Omental fat pad (tissue), 4 donors: ENCODE measurements at places on chromosomes 3 and 15.

DNA sequence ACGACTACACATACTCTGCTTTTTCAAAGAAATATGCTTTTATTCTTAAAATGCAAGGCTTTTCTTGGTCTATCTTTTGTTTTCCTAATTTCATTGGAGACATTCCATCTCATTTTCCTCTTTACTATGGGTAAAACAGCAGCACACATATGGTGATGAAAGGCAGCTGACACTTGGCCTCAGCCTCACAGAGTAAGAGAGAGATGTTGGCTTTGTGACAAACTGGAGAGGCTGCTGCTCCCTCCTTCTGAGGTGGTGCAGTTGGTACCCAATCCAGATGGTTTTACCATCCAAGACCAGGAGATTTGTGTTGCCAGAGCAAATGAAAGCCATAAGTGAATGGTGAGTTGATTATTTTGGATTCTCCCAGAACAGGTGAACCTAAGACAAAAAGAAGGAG, 13.2 kb upstream of the SLC2A2 start:
- DNase-seq, result no peak

GRCh38 chr3:9781551-9781950, 10.7 kb downstream of the TADA3 start:
- no peak for DNase-seq

DNA sequence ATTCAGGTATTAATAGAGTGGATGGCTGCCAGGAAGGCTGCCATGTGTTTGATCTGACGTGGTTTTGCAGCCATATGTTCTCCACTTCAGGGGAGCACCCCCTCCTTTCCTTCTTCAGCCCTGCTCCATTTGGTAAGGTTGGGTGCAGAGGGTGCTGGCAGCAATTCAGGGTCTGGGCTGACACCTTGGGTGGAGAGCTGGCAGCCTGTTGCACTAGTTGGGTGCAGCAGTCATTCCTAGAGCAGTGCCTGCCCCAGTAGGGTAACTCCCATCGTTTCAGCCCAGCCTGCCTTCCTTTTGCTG, 1.5 kb downstream of the TYRO3 start:
- no peak for DNase-seq

- no peak for DNase-seq
Observed at GRCh38 chr15:70562906-70563305, 200.5 kb downstream of the UACA start.

DNA sequence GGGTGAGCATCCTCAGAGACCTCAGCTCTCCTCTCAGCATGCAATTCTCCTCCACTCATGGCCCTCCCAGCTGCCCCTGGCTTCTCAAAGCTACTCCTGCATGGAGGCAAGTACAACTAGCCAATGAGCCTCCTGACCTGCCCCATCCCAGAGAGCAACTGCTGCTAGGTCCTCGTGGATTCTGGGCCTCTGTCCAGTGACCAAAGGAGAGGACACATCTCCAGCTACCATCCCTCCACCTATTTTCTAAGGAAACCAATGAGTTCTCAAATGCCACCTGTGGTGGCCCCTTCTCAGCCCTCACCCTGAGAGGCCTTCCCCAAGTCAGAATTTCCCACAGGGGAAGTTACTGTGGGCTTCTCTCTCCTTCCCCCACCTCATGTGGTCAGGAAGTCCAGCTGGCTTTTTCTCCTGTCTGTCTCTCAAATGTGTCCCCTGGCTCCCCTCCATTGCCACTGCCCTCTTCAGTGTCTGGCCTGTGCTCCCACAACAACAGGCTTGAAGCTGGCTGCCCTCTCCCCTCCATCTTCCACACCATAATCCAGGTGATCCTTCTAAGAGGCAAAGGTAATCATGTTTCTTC, 43.0 kb downstream of the LIPC start:
- DNase-seq, result no peak

GRCh38 chr3:124928333-124929202, 6.0 kb downstream of the MUC13 start:
- DNase-seq, result peak; percentile 44

DNA sequence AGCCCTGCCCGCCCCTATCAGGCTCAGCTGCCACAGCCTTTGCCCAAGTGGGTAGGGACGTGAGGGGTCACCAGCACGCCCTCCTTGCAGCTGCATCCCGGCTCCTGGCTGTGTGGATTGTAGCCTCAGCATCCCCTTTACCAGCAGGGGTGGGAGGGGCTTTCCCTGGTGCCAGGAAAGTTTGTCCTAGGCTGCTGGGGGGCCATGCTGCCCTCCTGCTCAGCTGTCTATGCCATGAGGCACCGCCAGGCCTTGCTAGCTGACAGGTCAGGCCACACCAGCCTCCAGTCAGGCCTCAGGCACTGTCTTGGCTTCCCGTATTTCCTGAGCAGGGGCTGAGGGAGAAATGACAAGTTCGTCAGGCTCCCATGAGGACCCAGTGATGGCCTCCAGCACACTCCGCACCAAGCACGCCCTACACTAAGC, 32.3 kb downstream of the TKT start:
- no peak for DNase-seq

- no peak for DNase-seq
Observed at GRCh38 chr3:115469649-115470048, 153.7 kb upstream of the GAP43 start.

DNA sequence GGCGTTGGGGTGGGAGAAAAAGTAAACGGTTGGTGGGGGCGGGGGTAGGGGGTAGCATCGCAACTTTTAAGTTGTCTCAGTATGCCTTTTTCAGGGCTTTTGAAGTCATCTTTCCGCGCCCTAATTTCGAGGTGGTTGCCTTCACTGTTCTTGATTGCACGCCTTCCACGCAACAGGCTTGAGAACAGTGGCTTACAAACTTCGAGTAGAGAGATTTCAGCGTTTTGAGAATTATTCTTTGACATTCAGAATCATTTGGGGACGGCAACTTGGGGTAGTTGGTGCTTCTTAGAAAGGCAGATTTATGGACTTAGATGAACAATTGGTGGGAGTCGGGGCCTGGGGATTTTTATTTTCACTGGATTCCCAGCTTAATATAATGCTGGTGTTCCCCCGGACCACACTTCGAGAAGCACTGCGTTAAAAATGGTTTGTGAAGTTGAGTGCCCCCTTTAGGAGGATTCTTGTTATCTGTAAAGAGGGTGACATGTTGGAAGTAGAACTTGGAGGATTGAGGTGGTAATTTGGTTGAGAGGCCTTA, 880 bp downstream of the PPP4R2 start:
- no peak for DNase-seq

DNA sequence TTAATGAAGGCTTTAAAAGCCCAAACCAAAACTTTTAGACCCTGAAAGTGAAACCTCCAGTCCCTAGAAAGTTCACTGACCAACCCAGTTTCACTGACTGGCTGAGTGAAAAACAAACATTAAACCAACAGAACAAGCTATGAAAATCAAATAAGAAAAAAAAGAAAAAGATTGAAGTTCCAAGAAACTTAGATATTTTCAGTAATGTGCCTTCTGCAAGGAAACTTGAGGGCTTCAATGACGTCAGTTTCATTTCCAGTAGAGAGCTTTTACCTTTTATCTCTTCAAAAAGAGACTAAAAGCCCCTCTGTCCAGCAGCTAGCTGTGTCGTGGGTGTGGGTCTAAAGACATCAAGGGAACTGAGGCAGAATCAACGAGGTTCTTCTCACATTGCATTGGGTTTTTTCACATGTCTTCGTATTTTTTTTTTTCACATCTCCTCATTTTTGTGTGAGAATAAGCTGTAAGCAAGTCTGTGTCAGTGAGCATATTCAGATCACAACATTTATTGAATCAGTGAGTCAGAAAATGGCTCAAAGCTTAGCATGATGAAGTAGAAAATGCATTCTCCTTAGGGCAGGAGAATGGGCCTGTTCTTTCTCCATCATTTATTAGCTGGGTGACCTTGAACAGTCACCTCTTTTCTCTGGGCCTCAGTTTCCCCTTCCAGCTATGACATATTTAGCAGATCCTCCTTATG, 54.8 kb upstream of the BCL6 start:
- DNase-seq, result no peak

DNA sequence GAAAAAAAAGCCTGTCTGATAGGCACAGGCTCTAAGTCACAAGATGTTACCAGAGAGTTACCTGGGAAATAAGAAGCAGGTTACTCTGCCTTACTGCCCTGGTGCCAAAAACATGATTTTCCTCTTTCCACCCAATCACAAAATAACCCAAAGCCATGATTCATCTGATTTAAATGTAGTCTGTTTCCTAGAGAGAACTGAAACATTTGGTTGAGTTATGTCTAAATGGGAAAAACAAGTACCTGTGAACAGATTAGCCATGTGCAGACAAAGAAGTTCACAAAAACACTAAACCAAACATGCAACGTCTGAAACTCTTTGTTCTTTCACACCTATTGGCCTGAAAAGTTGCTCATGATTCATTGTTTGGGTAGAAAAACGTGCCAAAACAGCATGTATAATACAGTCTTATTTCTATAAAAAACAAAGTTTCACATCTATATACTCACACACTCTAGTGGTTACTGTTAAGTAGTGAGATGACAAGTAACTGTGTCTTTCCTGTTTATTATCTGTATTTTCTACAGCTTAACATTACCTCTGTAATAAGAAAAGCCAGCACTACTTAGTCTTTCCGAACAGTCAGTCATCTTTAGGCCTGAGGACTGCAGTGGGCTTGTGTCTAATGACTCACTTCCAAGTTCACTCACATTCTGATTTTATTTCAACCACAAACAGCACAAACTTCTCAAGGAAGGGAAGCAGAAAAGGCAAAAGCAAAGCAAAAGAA, 30.2 kb downstream of the FAM174B start:
- no peak for DNase-seq

DNA sequence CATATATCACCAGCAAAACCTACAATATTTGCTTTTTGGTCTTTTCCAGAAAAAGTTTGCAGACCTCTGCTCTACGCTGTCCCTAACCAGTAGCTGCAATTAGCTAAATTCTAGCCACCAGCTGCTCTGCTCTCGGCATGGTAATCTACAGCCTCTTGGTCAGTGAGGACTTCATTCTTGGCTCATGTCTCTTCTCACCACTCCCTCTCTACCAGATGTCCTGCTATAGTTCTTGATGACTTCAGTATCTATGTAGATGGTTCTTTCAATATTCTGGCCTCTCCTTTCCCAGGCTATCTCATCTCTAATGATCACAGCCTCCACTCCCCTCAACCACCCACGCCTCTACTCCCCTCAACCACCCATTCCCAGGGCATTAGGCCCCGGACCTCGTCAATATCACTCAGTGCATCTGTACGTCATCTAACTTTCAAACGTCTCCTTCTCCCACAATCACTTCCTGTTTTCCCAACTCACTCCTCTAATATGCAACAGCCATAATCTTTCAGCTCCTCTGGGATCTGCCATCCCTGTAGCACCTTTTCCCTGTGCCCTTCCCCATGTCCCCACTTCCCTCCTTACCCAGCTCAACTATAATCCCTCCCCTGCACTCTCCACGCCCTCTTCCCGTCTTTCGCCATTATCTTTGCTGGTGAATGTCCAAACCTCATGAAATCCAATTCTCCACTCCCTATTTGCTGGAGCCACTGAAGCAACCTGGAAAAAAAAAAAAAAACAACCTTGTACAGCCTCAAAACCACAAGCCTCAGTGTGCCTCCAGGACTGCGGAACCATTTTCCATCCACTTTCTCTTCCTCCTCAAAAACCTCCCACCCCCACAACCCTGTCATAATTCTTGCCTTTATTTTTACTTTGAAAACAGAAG, 429.4 kb upstream of the PROK2 start:
- DNase-seq, result no peak

DNA sequence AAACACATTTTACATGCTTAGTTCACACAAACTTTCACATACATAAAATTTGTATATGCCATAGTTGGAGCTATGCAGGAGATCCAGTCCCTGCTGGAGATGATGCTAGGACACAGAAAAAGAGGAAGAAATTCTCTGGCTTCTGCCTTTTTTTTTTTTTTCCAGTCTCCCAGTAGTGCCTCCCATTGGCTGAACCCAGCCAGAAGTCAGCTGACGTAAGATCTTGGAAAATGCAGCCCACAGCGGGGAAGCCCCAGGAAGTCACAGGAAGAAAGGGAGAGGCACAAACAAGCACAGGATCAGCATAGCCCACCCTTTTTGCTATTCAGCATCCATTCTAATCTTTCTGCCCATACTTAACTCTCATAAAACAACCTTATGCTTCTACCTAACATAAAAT, 38.5 kb downstream of the SCN11A start:
- DNase-seq, result no peak

DNA sequence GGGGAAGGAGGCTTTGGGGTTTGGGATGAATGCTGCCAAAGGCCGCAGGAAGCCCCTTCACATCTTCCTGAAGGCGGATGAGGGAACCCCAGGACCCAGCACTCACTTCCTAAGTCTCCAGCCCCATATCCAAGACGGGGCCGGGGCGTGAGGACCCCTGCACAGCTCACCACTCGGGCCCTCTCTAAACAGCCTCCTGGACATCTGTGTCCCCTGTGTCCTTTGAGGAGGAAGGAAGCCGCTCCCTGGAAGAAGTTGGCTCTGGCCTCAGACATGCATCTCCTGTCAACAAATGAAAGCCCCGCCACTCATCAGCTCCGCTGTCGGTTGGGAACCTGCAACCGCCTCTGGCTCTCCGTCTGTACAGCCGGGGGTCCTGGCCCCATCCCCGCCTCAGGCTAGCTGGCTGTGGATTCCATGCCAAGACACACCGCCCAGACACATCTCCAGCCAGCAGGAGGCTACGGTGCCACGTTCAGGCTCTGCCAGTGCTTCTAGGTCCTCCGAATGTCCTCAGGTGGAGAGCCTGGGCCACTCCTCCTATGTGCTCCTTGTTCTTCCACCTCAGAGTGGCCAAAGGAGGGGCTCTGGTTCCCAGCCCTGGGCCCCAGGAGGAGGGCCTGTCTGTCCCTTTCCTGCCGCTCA, 140.0 kb upstream of the MEF2A start:
- peak; percentile 17 for DNase-seq
